Left ventricle myocardium superior (tissue), 1 donor: ENCODE measurements at places on chromosomes 1 and 21. TPM values are rescaled to one million over a fixed set of nuclear protein-coding genes. Genes with fewer than 3 reads are reported as not detected.

DNA sequence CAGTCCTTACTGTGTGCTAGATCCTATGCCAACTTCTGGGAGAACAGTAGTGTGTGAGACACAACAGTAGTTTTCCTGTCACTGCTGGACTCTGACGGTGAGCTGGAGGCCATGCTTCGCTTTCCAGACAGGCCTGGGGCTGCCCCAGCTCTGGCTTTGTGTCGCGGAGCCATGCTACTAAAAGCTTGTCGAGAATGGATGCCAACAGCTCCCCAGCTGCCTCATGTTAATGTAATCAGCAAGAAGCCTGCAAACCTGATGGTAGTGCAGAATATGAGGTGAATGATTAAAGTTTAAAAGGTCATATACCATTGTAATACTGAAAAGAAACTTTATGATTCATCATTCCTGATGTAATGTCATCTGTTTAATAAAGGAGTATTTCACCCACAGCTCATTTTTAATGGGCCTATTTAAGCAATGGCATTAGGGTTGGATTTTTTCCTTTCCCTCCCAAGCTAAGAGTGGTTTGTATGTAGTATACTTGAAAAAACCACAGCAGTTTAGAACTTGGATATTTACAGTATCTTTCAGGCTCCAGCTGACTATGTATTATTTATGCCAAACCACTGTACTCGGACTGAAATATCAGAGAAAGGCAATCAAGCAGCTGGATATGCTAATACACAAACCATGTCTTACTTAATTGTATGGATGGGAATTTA is 343.0 kb downstream of the NUF2 start:
- DNase-seq, result no peak

GRCh38 chr21:45011911-45012661 is 62.3 kb upstream of the ADARB1 start:
- DNase-seq, result peak; percentile 29

Gene C1QB
- total RNA-seq, result 102 TPM

DNA sequence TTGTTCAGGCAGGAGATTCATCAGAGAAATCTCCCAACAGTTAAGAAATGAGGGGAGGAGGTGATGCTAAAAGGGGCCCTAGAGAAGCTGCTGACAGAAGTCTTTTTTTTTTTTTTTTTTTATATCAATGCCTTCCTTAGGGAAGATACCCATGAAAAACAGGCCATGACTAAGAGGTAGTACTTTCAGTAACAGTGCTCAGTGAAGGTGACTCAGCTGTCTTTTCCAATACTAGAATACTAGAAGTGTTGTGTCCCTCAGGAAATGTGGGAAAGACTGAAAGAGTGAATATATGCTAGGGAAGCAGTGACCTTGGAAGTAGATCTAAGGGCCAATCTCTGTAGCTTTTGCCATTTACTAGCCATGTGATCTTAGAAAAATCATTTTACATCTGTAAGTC is 52.4 kb upstream of the SLFNL1 start:
- DNase-seq, result no peak

Gene TSTD1
- 15.4 TPM for total RNA-seq

Gene AMY2A
- total RNA-seq, result not detected

Gene ARMH1
- total RNA-seq, result 0.92 TPM

GRCh38 chr1:226606311-226607267 is 58.0 kb downstream of the STUM start:
- DNase-seq, result no peak

DNA sequence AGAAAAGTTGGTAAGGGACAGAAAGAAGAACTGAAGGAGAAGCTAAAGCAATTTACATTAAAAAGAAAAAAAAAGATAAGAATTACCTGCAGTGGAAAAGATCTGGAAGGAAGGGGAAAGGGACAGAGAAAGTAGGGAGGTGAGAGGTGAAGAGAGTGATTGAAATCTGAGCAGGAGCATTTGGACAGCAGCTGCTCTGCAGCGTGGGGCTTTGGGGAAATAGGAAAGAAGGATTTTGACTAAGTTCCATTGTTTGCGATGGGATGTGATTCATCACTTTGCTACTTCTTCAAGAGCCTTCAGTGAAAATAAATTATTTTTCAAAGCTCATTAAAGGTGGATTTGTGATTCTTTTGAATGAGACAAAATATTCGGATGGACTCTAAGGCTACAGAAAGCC is 26.1 kb upstream of the NMNAT2 start:
- DNase-seq, result no peak

DNA sequence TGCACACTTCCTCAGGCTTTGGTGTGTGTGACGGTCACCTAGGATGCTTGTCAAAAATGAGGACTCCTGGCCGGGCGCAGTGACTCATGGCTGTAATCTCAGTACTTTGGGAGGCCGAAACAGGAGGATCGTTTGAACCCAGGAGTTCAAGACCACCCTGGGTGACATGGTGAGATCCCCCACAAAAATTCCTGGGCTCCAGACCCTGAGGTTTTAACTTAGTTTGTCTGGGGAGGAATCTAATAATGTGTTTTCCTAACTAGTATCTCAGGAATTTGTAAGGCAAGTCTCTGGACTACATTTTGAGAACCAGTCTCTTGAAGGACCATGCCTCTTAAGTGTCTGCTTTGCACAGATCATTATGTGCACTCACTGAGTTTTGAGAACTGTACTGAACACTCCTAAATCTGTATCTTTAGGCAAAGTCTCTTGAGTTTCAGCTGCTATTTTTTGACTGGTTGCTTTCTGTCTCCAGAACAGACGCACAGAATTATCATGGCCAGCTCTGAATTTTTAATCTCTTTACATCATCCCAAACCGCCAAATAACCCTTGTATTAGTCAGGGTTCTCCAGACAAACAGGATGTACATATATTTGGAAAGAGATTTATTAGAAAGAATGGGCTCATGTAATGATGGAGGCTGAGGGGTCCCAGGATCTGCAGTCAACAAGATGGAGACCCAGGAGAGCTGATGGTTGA is 45.5 kb upstream of the VANGL1 start:
- no peak for DNase-seq

Gene KANK4
- total RNA-seq, result 0.25 TPM

GRCh38 chr21:30232011-30232410 is 16.1 kb upstream of the CLDN8 start:
- no peak for DNase-seq

DNA sequence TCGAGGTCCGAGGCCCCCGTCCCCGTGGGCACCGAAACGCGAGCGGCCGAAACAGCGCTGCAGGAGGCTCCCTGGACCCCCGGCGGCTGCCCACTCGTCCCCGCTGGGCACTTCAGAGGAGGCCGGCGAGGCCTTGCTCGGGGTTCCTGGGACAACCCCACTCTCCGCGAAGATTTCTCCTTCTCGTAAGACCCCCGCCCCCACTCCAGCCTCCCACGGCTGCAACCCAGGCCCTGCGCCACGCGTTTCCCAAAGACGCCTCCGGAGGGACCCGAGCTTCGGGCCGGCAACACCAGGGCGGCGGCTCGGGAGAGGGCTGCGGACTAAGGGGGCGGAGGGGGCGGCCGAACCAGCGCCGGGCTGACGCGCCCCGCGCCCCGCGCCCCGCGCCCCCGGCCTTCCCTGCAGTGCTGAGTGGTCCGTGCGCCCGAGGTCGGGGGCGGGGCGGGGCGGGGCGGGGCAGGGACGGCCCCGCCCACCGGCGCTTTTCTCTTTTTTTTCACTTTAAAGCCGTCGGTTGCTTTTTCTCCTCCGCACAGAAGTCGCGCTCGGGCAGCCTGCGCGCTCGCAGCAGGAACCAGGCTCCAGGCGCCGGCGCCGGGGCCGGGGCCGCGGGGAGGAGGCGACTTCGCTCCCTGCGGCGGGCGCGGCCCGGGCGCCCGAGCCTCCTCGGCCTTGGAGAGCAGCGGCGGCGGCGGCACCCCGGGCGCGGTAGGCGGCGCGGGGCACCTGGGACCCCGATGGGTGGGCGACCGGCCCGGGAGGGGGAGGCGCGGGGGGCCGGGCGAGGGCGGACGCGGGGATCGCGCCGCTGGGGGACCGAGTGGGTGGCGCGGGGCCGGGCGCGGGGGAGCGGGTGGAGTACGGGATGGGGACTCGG is at the start of gene SPSB1:
SPSB1 (plus strand) TSS at position 534 of the 880 bp plus-strand sequence. CDS start 62,998 bp downstream, outside the sequence.
- DNase-seq, result peak; percentile 85

Gene CFAP57
- total RNA-seq, result not detected

- DNase-seq, result no peak
Observed at GRCh38 chr21:36145259-36145658, 10.4 kb downstream of the CBR3 start.

- no peak for DNase-seq
Observed at GRCh38 chr1:239892602-239893001, 199.1 kb upstream of the FMN2 start.

DNA sequence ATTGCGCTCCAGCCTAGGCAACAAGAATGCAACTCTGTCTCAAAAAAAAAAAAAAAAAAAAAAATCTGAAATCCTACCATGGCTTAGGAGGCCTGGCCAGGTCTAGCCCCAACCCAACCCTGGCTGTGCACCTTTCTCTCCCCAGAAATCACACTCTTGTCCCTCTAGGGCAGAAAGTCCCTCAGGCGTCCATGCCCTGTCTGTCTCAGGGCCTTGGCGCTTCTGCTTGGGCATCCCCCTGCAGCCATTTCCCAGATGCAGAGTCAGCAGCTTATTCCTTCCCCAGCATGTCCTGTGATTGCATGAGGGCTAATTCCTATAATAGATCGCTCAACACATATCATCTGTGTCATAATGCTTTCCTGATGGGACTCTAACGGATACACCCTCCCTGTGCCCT is 57.3 kb upstream of the PCP4 start:
- DNase-seq, result no peak

GRCh38 chr1:221188458-221188857 is 309.2 kb downstream of the HLX start:
- no peak for DNase-seq

GRCh38 chr1:44296086-44296485 is 59.0 kb downstream of the ERI3 start:
- no peak for DNase-seq

DNA sequence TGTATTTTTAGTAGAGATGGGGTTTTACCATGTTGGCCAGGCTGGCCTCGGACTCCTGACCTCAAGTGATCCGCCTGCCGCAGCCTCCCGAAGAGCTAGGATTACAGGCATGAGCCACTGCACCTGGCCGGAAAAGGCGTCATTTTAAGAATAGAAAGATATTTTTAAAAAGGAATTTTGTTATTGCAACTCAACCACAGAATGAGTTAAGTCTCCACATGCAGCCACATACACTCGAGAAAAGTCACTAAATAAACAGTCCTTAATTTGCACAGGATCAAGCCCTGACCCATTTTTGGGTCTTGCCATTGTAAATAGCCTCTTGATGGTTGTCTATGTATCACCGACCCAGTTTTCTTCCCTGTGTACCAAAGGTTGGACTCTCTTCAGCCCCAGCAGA is 85.5 kb downstream of the FBXO2 start:
- DNase-seq, result no peak

DNA sequence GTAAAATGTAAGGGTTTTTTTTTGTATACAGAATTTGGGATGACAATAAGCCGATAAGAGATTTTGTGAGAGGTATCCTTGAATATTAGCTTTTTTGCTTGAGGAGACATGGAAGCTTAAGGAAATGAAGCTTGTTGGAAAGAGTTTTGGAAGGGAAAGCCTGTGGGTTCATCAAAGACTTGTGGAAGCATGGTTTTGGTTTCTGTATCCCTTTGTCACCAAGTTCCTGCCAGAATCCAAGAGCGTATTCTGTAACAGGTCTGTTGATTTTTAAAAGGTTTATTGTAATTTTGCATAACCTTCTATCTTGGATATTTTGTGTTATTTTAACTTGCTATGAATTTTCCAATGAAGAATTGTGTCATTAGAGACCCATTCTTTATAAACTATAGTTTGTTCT is 38.1 kb downstream of the TMED5 start:
- no peak for DNase-seq

Gene DUSP23
- 18.7 TPM for total RNA-seq

Gene GJA4
- 19.1 TPM for total RNA-seq

GRCh38 chr1:44377925-44378784 is 23.1 kb upstream of the ERI3 start:
- DNase-seq, result peak; percentile 39

Gene SPATA17
- total RNA-seq, result 1.2 TPM

- DNase-seq, result peak; percentile 44
Observed at GRCh38 chr1:165481820-165482532, 37.0 kb upstream of the RXRG start.

- no peak for DNase-seq
Observed at GRCh38 chr21:17828223-17828622, 9.1 kb upstream of the C21orf91 start.

- no peak for DNase-seq
Observed at GRCh38 chr1:54866801-54867716, 19.9 kb downstream of the DHCR24 start.

DNA sequence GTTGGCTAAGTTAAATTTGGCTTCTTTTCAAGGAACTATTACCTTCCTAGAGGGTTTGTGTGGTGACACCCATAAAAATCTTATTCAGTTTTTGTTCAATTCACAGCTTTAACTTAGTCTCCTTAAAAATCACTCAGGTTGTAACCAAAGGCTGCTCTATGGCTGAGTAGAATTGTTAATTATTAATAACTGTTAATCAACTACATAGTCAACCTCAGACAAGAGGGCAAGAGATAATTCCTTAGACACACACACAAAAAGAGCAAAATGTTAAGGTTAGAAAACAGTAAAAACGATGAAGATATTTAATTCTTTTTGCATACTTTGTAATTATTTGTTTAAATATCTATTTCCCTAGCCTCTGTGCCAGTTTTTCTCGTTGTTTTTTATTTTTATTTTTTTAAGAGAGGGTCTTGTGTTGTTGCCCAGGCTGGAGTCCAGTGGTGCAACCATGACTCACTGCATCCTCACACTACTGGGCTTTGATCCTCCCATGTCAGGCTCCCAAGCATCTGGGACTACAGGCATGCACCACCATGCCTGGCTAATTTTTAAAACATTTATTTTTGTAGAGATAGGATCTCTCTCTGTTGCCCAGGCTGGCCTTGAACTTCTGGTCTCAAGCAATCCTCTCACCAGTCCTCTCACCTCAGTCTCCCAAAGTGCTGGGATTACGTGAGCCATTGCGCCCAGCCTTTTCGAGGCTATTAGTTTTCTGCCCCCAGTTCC is 215.2 kb downstream of the DISC1 start:
- no peak for DNase-seq

Gene TRIM17
- 0.50 TPM for total RNA-seq

- DNase-seq, result no peak
Observed at GRCh38 chr1:29451368-29451892, 215.1 kb downstream of the PTPRU start.

DNA sequence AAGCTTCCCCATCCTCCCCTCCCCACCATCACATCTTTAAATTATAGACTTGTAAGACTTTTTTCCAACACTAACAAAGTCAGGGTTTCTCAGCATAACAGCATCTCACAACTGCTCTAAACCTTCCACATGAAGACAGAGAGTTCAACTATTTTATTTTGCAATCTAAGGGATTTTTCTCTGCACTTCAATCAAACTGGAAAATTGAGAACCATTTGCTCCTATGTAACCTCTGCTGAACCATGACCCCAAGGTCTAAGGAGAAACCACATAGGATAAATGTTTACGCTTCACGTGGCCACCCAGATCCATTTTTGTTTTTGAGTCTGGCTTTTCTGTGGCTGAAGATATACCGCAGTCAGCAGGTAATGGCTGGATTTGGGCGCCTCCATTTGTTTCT is 13.2 kb downstream of the ERRFI1 start:
- no peak for DNase-seq

GRCh38 chr1:209134001-209134400 is 449.5 kb upstream of the CAMK1G start:
- no peak for DNase-seq
